ENCODE measurements at places on chromosomes 4 and X.
A peak's percentile ranks its signal among the peaks of the same experiment; 100 is the strongest.

DNA sequence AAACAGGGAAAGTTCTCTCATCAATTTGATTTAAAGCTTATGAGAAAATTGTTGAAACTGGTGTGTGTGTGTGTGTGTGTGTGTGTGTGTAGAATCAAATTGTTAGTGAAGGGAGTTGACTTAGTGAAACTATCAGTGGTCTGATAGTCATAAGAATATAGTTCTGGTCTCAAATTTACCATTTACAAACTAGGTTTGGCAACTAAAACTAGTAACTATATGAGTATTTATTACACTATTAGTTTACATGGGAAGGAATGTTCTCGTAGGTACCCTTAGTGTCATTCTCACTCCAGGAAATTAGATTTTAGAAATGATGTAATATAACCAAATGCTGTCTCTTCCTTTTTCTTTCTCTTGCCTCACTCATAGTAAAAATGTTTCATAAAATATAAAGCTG lies 11.9 kb downstream of the SULT1E1 start:
- DNase-seq: no peak

GRCh38 chr4:184058026-184058425 lies 152.9 kb downstream of the STOX2 start:
- DNase-seq: no peak

DNA sequence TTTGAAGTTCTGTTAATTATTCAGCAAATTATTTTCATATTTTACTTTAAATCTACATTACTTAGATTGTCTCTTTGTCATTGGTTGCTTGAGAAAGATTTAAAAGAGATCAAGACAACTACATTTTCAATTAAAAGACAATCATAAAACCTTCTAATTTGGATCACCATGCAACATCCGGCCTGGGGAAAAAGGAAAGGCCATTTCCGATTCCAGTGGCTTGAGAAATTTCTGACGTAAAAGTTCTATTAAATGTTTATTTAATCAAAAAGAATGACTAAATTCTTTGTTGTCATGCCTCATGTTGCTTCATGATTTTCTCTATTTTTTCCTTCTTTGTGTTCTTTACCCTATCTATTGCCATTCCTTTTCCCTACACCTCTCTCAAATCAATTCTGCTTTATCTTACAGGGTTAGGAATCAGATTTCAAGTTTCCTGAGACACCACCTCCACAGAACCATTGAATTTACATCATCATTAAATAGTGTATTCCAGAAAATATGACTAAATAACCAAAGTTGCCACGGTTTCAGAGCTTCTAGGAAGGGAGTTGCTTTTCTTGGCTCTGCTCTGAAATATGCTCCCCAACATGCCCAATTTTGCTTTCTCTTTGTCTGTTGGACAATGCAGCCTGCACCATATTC lies 124.6 kb upstream of the ACSL4 start:
- DNase-seq: no peak

- no peak for DNase-seq
Observed at GRCh38 chrX:68843992-68844391, 15.2 kb downstream of the EFNB1 start.

DNA sequence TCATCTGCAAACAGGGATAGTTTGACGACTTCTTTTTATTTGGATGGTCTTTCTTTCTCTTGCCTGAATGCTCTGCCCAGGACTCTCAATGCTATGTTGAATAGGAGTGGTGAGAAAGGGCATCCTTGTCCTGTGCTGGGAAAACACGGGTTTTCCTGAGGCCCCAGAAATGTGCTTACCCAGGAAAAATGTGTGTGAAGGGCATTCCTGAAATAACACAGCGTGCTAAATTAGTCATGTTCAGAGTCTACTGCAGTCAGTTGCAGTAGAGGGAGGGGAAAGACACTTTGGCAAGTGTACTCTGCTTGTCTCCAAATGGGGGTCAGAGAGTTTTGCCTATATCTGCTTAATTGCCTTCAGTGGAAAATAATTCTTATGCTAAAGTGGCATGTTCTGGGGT lies 153.9 kb downstream of the CCNG2 start:
- DNase-seq: no peak

GRCh38 chr4:139988863-139989765 lies 164.9 kb downstream of the MAML3 start:
- DNase-seq: no peak

- no peak for DNase-seq
Observed at GRCh38 chr4:121688261-121688660, 8.5 kb downstream of the ANXA5 start.

DNA sequence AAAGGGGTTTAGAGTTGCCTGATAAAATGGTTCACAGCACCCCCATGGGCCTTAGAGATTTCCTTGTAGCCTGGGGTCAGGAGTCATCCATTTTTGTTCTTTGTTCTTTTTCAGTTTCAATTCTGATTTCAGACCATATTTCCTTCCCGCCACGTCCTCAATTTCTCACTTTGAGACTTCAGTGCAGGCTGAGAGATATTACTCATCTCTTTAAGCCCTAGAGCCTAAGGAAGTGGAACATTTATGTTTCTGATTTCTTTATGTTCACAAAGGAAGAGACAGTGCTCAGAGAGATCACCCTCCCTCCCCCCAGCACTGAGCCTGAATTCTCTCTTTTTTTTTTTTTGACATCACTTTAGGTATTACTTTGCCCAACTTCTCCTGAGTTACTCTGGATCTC lies 56.3 kb downstream of the MSN start:
- DNase-seq: no peak

GRCh38 chr4:42683393-42683792 lies 26.5 kb upstream of the ATP8A1 start:
- DNase-seq: no peak

DNA sequence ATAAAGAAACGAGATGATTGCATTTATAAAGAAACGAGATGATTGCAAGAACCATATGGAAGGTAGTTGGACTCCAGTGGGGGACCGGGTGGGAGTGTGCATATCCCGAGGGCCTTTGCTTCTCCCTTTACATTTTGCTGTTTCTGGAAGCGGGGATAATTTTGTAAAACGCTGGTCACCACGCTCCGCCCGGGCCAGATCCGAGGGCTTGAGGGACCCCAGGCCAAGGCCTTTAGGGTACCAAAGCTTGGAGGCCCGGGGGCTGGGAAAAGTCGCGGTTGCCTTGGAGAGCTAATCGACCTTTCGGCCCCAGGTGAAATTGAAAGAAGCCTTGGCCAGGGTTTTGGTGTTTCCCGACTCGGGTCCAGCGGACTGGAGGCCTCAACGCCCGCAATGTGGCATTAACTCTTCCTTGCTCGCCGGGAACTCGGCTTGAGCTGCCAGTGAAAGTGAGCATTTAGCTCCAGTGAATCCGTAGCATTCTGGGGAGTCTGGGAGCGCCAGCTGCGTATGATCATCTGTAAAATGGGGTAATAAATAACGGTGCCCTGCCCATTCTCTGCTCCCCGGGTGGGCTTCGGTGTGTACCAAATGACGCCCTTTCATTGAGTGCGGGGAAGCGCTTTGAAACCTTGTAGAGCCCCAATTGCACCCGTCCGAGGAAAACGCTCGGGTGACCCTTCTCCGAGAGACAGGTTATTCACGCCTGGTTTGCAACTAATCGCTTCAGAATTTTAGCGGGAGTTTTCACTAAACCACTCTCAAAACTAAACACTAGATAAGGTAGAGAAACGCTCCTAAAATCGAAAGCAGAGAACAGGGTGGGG lies 4.5 kb downstream of the NKX3-2 start:
- no peak for DNase-seq

DNA sequence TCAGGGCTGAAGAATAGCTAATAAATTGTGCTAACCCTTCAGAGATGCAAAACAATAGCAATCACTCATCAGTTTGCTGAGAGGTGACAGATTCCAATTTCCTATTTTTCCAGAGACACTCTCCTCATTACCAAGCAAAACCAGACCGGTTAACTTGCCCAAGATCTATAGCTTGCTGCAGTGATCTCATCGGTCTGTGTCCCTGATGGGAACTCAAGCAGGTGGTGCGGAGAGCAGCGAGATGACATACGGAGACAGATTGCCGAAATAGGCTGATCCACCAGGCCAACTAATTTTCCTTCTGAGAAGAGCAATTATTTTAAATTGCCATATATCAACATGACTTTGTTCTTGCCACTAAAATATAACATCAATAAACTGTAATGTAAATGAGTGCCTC lies 10.5 kb upstream of the DCHS2 start:
- no peak for DNase-seq

GRCh38 chrX:10653302-10653701 lies 32.9 kb upstream of the MID1 start:
- no peak for DNase-seq

- DNase-seq: no peak
Observed at GRCh38 chrX:72125331-72126047, 6.2 kb downstream of the RTL5 start.

DNA sequence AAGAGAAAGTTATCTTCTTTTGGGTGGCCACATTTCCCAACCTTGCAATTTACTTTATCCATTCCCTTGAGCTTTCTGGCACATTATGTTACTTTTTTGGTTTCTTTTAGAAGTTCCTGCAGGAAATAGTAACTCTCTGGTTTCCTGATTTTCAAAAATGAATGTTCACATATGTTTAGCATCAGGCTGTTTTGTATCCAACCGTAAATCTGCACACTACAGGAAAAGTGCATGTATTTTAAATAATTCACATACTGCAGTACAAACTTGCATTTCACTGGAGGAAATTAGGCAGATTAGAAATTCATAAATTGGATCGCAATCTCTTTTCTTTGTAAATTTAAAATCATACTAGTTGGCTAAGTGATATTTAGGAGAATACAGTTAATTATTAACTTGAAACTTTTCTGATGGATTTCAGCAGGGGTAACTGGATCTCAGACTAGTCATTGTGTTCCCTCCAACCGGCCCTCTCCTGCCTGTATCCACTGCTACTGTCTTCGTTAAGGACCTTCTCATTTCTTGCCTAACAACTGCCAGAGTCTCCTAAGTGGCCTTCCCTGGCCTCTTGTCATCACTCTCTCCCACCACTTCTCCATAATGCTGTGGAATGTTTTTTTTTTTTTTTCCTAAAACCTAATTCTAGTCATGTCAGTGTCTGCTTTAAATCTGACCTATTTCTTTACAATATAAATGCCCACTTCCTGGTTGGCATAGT lies 137.2 kb downstream of the UNC5C start:
- no peak for DNase-seq

- DNase-seq: no peak
Observed at GRCh38 chrX:47209508-47210238, 8.8 kb upstream of the CDK16 start.

DNA sequence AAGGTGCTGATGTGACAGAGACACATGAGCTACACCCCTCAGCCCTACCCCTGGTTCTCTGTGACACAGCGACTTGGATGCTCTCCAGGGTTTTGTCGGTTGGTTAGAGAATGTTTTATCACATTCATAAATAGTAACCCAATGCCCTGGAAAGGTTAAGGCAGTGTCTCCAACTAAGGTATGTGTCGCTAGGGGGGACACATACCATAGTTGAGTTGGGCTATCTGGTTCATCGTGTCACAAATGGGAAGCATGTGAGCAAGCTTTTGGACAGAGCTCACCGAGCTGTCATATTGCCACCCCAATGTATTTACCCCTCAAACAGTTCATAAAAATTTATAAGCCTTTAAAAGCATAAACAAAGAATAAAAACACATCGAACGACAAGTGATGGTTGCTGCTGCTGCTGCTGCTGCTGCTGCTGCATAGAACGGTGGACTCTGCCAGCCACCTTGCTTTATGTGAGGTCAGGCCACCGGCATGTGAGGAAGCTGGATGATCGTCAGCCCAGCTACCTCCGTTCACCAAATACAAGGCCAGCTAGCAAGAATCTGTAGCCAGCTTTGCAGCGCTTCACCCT lies 55.9 kb downstream of the STOX2 start:
- peak; percentile 63 for DNase-seq

GRCh38 chrX:40908857-40909475 lies 173.6 kb upstream of the MED14 start:
- DNase-seq: no peak

- no peak for DNase-seq
Observed at GRCh38 chr4:5192271-5192670, 141.0 kb downstream of the STK32B start.

DNA sequence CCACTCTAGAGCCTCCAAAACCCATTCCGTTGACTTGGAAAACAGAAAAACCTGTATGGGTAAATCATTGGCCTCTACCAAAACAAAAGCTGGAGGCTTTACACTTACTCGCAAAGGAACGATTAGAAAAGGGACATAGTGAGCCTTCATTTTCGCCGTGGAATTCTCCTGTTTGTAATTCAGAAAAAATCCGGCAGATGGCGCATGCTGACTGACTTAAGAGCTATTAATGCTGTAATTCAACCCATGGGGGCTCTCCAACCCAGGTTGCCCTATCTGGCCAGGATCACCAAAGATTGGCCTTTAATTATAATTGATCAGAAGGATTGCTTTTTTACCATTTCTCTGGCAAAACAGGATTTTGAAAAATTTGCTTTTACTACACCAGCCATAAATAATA lies 60.8 kb downstream of the ZNF732 start:
- no peak for DNase-seq

DNA sequence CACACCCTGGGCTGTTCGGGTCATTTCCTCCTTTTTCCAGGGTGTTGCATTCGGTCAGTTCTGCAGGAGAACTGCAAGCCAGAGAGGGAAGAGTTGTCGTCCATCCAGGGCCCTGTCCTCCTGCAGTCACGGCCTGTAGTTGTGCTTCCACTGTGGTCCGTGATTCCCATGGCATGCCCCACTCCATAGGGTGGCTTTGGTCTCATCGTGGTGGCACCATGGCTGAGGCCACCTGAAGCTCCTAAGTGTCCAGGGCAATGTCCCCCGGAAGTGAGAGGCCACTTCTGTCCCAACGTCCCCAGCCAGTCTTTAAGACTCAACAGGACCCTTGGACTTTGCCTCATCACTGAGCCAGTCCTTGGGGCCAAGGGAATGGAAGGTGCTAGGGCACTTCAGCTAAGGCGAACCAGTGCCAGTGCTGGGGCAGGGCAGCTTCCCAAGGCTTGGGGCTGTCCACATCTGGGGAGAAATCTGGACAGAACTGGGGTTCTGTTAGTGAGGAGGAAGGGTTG lies 83.7 kb downstream of the HTRA3 start:
- no peak for DNase-seq

DNA sequence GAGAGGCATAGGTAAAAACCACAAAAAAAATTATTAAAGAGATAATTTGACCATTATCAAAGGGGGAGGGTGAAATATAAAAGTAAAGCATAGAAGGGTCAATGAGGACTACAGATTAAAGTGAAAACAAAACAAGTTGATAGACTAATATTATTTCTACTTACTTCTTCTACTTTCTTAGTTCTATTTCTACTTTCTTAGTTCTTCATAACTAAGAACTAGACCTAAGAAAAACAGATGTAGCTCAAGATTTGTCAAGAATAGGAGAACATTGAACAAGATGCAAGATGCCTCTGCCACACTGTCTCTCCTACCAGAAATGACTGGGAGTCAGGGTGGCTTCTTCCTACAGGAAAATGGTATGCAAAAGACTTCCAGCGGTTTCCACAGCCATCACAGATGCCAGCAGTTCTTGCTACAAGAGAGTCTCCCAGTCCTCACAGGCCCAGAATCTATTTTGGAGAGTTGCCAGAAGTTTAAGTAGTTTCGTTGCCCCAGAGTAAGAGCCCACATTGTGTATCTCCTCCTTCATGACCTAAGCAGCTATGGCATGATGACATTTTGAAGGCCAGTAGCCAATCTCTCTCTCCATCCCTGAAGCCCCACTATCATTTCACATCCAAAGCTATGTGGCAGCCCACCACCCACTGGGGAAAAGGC lies 42.9 kb upstream of the DDX60 start:
- DNase-seq: no peak

Measured in right renal cortex interstitium (tissue), 3 donors.